AG04450 (cell line): ENCODE measurements at places on chromosomes 12 and 14.

DNA sequence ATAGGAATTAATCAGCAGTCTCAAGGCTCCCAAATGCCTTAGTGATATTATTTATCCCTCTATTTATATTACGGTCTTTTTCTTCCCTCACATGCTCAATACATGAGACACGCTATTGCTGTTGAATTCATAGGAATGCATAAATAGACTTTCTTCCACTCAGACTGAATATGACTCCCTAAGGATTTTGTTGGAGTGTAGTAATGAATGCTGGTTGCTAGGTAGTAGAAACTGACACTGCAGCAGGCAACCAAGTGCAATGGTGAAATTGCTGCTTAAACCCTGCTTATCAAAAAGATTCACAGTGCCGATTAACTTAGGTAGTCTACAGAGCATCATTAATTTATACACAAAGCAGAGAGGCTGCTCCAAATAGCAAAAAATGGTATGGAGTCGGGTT, 168.2 kb downstream of the KCNC2 start:
- no peak for DNase-seq

- DNase-seq = no peak
Observed at GRCh38 chr12:119055977-119056376, 74.6 kb downstream of the SRRM4 start.

DNA sequence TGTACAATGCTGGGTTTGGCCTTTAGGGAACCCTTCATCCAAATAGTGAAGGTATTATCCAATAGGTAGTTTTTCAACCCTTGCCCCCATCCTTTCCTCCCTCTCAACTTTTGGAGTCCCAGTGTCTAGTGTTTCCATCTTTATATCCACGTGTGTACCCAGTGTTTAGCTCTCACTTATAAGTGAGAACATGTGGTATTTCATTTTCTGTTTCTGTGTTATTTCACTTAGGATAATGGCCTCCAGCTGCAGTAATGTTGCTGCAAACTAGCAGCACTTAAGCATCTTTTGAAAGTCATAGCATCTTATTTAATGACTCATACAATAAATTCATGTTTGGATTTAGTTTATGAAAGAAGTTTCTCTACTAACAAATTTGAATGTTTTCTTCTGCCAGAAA, 442.5 kb downstream of the NELL2 start:
- DNase-seq = no peak

DNA sequence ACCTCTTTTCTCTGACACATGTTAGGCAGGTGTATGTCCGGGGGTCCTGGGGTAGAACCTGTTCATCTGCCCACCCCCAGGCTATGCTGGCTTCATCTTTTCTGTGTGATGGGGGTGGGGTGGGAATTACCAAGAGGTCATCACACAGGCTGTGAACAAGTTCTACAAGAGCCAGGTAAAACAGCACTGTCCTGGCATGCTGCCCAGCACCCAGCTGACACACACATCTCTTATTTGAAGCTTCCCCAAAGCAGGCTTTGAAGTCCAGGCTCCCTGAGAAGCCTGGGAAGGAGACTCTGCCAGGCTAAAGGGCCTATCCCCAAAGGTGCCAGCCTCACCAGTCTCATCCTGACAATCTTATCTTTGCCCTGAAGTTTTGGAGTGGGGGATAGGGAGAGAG, 141.1 kb downstream of the ALG10 start:
- DNase-seq = no peak

DNA sequence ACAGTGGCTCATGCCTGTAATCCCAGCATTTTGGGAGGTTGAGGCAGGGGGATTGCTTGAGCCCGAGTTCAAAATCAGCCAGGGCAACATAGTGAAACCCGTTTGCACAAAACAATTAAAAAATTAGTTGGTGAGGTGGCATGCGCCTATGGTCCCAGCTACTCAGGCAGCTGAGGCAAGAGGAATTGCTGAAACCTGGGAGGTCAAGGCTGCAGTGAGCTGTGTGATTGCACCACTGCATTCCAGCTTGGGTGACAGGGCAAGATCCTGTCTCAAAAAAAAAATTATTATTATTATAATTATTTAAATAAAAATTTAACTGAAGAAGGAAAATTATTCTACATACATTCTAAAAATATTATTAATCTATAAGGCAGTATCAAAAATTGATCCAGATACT, 164.1 kb downstream of the ITPR2 start:
- no peak for DNase-seq

- DNase-seq = no peak
Observed at GRCh38 chr12:71439613-71440344, at the start of gene LGR5. TSS of gene LGR5 (plus strand) at chr12:71439798. CDS start at chr12:71440081, 283 bp downstream.

DNA sequence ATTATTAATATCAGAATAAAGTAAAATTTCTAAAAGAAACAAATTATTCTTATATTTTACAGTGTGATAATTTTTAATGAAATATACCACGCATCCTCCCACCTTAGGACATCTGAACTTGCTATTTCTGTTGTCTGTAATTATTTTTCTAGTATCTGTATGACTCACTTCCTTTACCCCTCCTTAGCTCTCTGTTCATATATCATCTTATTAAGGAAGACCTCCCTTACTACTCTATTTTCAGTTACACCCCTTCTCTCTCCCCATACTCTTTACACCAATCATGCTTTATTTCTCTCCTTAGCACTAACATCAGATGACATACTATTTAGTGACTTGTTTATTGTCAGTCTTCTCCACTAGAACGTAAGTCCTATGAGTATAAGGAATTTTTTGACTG, 34.2 kb upstream of the C12orf50 start:
- DNase-seq = no peak

GRCh38 chr12:132604151-132604618, 6.2 kb downstream of the LRCOL1 start:
- DNase-seq = no peak

DNA sequence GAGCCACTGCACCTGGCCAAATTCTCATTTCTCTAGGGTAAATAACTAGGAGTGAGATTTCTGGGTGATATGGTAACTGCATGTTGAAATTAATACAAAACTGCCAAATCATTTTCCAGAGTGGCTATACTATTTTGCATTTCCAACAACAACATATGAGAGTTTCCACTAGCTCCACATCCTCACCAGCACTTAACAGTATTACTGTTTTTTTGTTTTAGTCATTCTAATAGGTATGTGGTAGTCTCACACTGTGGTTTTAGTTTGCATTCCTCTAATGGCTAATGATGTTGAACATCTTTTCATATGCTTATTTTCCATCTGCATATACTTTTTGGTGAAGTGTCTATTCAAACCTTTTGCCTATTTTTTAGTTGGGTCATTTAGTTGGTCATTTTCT, 5.8 kb upstream of the ZFP36L1 start:
- no peak for DNase-seq

- DNase-seq = no peak
Observed at GRCh38 chr14:21802441-21802840, 128.8 kb upstream of the OR4E1 start.

DNA sequence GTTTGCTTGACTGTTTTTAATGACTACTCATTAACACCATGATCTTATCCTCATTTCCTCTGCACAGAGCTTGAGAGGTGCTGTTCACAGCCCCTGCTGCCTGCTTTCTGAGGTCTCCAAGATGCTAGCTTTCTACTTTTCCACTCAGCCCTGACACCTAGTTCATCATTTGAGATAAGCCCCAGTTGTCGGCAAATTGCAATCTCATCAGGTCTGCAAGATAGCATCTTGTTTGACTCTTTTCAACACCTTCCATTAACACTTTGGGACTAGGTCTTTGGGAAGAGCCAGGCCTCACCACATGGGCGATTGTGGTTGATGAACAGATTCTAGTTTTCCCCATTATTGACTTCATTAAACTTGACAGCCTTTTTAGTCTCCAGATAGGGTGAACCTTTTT, 904.8 kb downstream of the DIO2 start:
- no peak for DNase-seq

DNA sequence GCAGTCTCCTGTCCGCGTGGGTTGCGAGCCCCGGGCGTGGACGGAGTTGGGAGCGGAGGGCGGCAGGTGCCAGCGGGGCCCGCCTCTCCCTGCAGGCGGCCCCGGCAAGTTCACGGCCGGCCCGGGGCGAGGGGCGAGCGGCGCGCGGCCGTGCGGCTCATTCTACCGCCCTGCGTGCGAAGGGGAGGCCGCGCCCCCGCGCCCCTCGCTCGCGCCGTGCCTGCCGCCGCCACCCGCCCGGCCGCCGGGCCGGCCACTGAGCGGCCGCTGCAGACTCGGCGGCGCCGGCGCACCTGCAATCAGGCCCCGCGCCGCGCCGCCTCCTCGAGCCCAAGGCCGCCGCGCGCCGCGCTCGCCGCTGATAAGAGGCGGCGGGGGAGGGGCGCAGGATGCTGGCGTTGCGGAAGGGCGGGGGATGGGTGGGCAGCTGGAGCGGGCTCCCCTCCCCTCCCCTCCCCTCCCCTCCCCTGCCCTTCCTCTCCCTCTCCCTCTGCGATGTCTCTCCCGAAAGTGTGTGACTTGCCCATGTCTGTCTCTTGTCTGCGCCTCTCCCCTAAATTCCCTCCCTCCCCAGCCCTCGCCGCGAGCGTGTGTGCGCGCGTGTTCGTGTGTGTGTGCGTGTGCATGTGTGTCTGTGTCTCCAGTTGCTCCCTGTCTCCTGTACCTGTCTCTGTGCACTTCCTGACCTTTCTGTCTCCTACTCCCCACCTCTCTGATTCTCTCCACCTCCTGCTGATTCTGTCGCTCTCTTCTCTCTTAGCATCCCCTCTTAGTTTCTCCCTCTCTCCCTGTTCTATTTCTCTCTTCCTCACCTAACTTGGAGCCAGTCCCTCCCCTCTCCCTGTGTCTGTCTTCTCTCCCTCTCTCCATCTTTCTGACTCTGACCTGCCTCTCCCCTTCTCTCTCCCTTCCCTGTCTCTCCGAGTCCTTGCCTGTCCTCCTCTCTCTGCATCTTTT, 768.1 kb upstream of the TBX3 start:
- DNase-seq = no peak

DNA sequence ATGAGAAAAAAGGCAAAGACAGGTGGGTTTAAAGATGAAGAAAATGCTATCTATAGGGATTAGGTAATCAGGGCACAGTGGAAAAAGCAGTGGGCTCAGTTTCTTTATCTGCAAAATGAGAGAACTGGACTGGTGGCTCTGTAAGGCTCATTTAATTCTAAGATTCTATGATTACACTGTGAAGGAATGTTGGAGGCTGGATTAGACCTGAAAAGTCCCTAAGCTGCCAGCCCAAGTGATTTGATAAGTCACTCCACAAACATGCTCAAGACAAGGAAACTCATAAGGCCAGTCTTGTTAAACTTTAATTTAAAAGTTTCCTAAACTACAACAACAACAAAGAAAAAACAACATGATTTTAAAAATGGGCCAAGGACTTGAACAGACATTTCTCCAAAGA, 75.1 kb downstream of the DCAF5 start:
- peak; percentile 53 for DNase-seq

GRCh38 chr12:62808166-62808879, 126.6 kb downstream of the PPM1H start:
- DNase-seq = no peak

- DNase-seq = no peak
Observed at GRCh38 chr12:27194644-27195043, 49.4 kb upstream of the STK38L start.

GRCh38 chr14:94381149-94382030, 7.0 kb downstream of the SERPINA1 start:
- DNase-seq = no peak

- DNase-seq = no peak
Observed at GRCh38 chr14:58813745-58814144, 176.0 kb downstream of the DACT1 start.

GRCh38 chr12:130162267-130162666, at the start of gene FZD10:
TSS of gene FZD10 (plus strand) at chr12:130162464. CDS start at chr12:130162943, 479 bp downstream.
- no peak for DNase-seq

- no peak for DNase-seq
Observed at GRCh38 chr14:105531088-105531893, 4.9 kb downstream of the TMEM121 start.

DNA sequence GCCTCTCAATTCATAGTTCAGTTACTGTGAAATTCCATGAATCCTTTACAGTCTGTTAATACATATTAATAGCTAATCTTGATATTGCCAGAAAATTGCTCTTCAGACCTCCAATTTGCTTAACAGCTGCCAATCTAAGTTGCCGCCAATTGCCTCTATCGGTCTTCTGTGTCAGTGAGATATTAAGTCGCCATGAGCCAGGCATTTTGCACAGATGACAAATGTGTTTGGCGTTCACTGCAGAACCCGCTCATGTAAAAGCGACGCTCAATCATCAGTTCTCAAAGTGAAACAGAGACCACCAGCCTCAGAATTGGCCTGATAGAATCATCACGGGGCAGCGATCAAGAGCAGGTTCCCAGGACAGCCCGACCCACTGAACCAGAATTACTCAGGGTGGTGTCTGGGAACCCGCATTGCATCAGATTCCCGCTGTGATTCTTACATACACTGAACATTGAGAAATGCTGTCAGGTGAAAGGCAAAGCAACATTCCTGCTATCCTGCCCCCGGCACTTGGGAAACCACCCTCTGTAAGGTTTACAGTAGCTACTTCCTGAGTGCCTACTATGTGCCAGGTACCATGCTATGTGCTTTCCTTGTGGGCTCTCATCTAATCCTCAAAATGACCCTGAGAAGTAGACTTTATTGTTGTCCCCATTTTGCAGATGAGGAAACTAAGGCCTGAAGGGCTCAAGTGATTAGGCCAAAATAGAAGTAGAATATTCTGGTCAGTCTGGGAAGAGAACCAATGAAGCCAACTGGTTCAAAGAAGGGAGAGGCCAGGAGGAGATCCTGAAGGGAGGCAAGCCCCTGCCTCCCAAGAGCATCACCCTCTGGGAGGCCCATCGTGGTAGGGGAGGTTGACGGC, 216.4 kb downstream of the SLC41A2 start:
- no peak for DNase-seq

- no peak for DNase-seq
Observed at GRCh38 chr12:8628731-8629130, 16.1 kb upstream of the AICDA start.

- no peak for DNase-seq
Observed at GRCh38 chr12:57934819-57935218, 6.5 kb upstream of the ATP23 start.

- no peak for DNase-seq
Observed at GRCh38 chr12:69024907-69025306, 91.9 kb upstream of the CPM start.

- no peak for DNase-seq
Observed at GRCh38 chr14:35247777-35248475, 44.3 kb upstream of the PSMA6 start.

GRCh38 chr14:69763761-69764510, 3.0 kb upstream of the SRSF5 start:
- no peak for DNase-seq

DNA sequence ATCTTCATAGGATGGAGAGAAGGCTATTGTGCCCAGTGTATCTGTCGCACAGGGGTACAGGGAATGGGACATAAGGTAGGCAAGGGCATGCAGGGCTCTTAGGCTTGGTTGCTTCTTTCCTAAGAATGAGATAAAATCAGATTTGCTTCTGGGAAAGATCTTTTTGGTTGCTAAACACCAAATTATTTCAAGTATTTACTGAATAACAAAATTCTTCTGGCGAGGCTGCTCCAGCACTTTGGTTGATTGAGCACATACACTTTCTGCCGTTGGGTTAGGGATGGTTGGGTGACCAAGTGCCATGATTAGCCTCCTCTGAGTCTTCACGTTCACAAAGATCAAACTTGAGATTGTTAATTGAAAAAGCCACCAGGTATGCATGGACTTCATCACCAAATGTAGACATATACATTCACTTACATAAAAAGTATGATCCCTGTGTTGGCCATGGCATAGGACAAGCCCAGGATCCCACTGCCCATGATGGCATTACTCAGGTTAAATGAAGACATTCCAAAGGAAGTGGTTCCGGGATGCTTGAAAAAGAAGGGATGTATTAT, 38.2 kb downstream of the SLC38A4 start:
- DNase-seq = no peak

- no peak for DNase-seq
Observed at GRCh38 chr14:99272899-99273765, 1.1 kb upstream of the BCL11B start.

GRCh38 chr12:67677166-67677565, 28.6 kb downstream of the DYRK2 start:
- no peak for DNase-seq
